ENCODE measurements at places on chromosomes 7 and 10. TPM values are rescaled to one million over a fixed set of nuclear protein-coding genes. Genes with fewer than 3 reads are reported as not detected.

GRCh38 chr7:100358027-100358856, at the start of gene PILRB:
Gene PILRB, plus strand, starts transcription at chr7:100358117. Its CDS starts 186 bp downstream, at chr7:100358303.
- DNase-seq, result no peak
- H3K4me3 ChIP-seq, result no peak within 1 kb of the TSS
- no peaks in the 10 kb centered on the region for H3K4me1 ChIP-seq
- H3K27ac ChIP-seq, result no peak within 1 kb of the TSS

KIAA1549 gene
- 0.11 TPM for total RNA-seq

GPNMB gene
- 46.4 TPM for total RNA-seq

SLC26A4 gene
- total RNA-seq, result 4.7 TPM

DNA sequence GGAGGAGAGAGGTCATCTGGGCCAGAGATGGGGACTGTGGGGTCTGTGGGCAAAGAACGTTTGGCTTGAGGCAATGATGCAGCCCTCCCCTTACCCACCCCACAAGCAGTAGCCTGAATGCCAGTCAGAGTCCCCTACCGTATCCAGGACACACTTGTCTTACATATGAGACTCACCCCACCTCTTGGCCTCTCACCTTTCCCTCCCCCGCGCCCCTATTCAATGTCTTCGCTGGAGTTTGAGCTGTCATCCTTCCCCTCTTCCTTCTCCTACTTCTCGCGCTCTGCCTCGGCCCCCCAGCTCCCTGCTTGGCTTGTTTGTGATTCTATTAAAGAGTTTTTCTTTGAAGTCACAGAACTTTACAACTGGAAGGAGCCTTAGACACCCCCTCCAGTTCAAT, 8.9 kb downstream of the PRRT4 start:
- no peaks in the 10 kb centered on the region for H3K36me3 ChIP-seq
- peaks cover 9% of the 10 kb centered on the region for H3K4me1 ChIP-seq
- no peak for DNase-seq
- H3K27ac ChIP-seq, result no peak overlapping the region

DNA sequence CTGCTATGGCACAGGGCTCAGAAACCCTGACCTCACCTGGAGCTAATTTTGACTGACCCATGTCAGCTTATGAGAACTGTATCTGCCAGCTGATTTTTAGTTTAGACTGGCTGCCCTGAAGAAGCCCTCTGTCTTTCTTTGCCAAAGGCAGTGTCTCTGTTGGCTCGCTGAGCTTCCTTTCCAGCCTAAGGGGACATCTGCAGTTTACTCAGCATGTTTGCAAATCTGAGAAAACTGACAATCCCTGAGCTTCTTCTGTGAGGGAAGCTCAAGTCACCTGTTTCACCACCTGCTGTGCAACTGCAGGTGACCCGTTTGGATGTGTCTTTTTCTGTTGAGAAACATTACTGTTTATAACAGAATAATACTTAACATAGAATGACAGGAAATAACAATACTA, 46.0 kb downstream of the PRKAR2B start:
- H3K4me1 ChIP-seq, result no peaks in the 10 kb centered on the region
- H3K4me3 ChIP-seq, result no peak overlapping the region
- no peak overlapping the region for H3K27ac ChIP-seq
- H3K36me3 ChIP-seq, result no peaks in the 10 kb centered on the region
- H3K27me3 ChIP-seq, result no peaks in the 10 kb centered on the region

- peak overlapping the region; percentile 57 for H3K27ac ChIP-seq
- H3K4me1 ChIP-seq, result peaks cover 9% of the 10 kb centered on the region
- H3K27me3 ChIP-seq, result no peaks in the 10 kb centered on the region
- no peaks in the 10 kb centered on the region for H3K36me3 ChIP-seq
- H3K4me3 ChIP-seq, result no peak overlapping the region
Measured at GRCh38 chr7:77309714-77310220, 106.4 kb downstream of the GSAP start.

DNA sequence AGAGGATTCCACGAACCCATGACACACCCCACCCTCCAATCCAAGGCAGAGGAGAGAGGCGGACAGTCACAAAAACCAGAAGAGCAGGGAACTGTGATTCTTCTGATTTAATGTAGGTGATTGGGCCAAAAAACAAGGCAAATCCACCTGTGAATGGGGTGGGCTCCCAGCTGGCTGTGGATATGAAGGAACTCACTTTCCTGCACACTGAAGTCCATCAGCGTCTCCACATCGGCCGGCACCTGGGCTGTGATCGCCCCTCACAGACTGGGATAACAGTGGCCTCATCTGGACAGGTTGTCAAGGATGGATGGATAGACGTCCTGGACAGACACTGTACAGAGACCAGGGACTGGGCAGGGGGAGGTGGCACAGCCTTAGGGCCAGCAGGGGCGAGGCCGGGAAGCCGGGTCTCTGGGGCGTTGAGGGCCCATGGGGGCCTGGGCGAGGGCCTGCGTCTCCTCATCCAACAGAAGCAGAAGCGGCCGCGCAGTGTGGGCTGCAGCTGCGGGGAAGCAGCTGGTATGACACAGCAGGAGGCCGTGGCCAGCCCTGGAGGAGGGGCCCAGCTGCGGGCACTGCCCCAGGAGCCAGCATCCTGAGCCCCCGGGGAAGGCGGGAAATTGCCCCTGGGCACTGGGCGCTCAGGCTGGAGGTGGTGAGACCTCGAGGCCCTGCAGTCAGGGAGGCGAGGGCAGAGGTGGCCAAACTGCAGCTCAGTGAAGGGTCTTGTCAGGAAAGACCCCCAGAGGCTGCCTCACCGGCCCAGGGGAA, 54.2 kb downstream of the DIP2C start:
- H3K27me3 ChIP-seq, result no peaks in the 10 kb centered on the region
- no peak overlapping the region for H3K4me3 ChIP-seq
- no peak for DNase-seq
- no peak overlapping the region for H3K27ac ChIP-seq

ABCA13 gene
- not detected for total RNA-seq

GRCh38 chr7:44634839-44635591, 28.6 kb downstream of the OGDH start:
- no peak overlapping the region for H3K4me3 ChIP-seq
- H3K4me1 ChIP-seq, result peaks cover 15% of the 10 kb centered on the region
- no peak for DNase-seq
- H3K36me3 ChIP-seq, result no peaks in the 10 kb centered on the region
- H3K27me3 ChIP-seq, result no peaks in the 10 kb centered on the region

DNA sequence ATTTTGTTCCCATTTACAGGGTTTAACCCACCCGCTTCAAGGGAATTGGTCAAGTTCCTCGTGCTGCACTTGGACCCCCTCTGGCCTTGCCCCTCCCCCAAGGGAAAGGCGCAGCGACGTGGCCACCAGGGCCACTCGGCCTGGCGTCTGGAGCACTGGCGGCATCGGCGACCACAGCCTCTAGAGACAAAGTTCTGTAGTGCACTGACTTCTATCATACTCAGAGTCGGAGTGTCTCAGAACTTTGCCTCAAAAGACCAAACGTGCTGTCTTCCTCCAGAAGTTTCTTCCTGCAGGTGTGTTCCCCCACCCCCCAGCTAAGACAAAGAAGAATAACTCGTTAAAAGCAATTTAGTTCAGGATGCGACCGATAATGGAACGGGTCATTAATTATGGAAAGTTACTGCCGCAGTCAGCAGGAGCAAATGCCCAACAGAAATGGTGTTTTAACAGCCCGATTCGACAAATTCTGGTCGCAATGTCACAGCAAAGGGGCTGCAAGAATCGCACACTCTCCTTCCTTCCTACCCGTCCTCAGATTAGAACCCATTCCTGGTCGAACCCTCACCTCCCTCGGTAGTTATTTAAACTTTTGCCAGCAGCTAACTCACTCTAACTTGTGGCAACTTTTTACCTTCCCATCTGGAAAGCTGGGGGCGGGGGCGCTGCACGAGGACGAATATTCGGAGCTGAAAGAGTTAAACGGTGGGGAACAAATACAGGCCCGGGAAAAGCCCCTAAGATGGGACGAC, 202.1 kb upstream of the NFE2L3 start:
- no peaks in the 10 kb centered on the region for H3K27me3 ChIP-seq
- H3K4me3 ChIP-seq, result peak overlapping the region; percentile 76
- H3K4me1 ChIP-seq, result peaks cover 7% of the 10 kb centered on the region

METTL27 gene
- total RNA-seq, result not detected

All from ascending aorta (tissue), 2 donors.